SK-N-MC (cell line): ENCODE measurements at places on chromosomes 1 and 21.

DNA sequence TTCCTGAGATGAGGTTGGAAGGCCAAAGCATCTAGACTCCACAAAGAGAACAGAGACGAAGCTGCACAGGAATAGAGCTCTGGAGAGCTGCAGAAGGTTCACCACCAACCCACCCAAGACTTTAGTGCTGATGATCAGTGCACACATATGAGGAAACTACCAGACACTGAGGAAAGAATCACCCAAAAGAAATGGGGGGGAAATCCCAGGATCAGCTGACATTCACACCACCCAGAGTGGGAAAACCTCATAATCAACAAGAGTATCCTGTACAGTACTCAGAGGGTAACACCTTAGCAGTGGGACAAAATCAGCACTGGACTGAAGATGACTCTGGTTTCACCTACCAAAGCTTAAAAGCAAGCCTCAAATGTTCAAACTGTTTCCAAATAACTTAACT lies 36.4 kb downstream of the DENND1B start:
- no peak for DNase-seq

DNA sequence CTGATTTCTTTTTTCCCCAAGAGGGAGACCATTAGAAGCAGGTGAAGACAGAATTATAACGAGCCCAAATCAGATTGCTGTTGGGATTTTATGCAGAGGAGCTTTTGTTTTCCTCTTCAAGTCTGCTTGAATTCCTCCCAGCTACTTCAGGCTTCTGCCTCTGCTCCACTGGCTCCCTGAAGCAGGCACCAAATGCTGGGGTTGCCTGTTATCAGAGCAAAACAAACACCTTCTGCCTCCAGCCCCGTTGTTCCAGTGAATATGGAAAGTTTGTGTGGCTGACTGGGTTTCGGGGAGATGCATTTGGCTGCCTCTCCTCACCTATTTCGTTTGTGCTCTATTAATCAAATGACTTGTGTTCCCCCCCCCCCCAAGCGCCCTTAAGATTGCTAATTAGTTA lies 209.2 kb downstream of the URB2 start:
- DNase-seq, result no peak

DNA sequence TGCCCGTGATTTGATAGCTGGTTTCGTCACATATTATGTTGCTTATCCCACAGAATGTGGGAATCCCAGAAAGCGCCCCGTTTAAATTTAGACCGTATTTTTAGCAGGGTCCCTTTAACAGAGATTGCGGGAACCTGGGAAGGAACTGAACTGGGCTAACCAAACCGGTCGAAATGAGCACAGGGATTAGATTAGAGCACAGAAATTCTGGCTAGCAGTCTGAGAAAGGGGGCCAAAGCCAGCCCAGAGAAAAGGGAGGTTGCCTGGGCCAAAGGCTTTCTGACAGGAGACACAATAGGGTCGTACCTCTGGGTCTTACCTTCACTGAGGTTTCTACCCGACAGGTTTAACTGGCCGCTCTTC lies 327 bp downstream of the LRRC40 start:
- DNase-seq, result no peak

- DNase-seq, result no peak
These were observed 1.3 kb downstream of the ATXN7L2 start for GRCh38 chr1:109485001-109485400.

DNA sequence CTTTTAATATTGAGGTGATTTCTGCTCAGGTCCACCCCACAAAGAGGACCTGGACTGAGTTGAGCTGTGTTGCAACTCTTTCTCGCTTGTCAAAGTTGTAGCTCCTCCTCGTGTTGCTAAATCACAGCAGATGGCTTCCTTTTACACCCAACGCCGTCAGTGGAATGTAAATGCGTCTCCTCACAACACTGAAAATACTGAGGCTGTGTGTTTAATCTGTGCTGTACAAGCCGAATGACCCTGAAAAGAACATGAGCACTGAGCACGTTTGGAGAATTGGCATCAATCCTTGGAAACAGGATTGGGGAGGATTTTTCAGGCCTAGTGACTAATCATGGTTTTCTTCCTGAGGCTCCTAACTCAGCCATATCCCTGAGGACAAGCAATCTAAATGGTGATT lies 196.0 kb downstream of the CRB1 start:
- no peak for DNase-seq

DNA sequence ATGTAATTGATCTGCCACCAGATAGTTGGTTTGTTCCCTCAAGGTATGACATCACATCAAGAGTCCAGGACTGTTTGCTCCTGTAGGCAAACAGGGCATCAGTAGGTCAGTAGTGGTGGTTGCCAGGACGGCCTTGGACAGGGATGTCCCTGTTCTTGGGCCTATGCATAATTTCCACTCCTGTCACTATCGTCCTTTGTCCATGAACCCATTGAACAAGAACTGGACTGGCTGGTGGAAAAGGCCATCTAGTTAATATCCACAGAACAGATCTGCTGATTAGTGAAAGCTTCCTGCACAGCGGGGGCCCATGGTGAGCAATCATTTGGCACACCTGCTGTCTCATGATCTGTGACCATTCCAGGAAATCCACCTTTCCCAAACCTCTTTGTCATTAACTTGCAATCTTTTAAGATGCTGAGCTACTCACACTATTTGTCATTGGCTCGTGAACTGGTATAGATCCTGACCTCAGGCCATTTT lies 12.4 kb upstream of the BSDC1 start:
- DNase-seq, result no peak

DNA sequence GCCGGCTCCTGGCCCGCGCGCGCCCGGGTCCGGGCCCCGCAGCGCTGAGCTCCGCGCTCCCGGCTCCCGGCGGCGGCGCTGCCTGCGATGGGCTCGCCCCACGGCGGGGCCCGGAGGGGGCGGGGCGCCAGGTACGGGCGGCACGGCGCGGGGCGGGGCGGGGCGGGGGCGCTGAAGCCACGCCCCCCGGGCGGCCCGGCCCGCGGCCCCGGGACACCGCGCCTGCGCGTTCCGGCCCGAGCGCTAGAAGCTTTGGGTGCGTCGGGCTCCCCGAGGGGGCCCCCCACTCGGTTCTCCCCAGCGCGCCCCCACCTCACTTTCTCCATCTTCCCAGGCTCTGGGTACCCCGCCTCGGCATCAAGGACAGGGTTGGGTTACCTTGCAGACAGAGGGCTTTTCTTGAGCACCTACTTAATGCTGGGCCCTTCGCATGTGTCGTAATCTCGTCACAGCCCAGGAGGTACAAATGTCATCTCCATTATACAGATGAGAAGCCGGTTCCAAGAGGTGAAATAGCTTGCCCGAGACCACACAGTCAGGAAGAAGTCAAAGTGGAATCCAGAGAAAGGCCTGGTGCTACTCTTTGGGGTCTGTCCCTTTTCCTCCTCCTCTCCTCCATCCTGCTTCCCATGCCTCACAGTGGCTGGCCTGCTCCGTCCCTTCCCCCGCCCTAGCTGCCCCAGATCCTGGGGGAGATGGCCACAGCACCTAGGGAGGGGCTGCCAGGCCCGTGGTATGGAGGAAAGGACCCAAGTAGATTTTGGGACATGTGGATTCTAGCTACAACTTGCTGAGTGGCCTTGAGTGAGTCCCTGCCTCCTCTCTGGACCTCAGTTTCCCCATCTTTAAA lies 46.5 kb downstream of the RAP1GAP start:
- no peak for DNase-seq

GRCh38 chr1:33331444-33332356 lies 10.8 kb upstream of the A3GALT2 start:
- no peak for DNase-seq

DNA sequence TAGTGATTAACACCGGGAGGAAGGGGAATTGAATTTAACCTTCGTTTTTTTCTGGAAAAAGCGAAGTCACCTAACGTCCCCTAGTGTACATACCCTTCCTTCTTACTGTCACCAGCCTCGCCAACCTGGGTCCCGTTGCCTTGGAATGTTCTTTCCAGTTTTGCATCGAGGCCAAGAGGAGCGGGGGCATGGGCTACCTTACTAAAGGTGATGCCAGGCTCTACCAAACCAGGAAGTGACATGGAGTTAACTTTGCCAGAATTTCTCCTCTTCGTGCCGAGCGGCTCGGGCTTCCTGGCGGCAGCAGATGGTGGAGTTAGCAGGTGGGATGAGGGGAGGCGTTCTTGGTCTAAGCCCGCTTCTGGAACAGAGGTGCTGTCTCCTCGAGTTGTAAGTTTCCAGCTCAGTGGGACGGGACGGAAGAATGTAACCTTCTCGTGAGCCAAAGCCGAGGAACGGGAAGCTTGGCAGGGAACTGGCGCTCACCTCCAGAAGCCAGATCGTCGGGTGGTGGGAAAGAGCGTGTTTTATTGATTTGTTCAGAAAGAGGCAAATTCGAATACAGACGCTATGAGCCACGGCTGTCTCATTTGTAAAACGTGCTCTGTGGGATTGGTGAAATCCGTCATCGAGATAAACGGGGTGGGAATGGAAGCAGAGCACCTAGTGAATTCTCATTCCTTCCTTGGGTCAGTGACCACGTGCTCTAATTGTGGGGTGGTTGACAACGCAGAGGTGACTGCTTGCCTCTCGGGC lies 486 bp downstream of the NIPAL3 start:
- DNase-seq, result no peak

DNA sequence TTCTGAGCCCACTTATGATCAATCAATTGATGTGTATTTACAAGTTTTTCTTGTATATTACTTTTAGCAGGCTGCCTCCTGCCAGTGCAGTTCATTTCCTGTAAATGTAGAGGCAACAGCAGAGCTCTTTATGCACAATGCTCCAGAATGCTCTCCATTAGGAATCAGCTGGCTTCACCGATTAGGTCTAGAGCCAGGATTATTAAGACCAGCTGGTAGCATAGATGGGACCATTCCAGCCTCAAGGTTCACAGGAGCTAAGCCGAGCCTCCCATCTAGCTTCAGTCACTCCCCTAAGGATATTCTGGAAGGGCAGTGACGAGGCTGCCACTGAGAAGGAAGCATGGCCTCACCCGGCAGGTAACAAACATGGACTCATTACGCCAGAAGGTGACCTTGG lies 36.8 kb downstream of the DHRS3 start:
- DNase-seq, result no peak

DNA sequence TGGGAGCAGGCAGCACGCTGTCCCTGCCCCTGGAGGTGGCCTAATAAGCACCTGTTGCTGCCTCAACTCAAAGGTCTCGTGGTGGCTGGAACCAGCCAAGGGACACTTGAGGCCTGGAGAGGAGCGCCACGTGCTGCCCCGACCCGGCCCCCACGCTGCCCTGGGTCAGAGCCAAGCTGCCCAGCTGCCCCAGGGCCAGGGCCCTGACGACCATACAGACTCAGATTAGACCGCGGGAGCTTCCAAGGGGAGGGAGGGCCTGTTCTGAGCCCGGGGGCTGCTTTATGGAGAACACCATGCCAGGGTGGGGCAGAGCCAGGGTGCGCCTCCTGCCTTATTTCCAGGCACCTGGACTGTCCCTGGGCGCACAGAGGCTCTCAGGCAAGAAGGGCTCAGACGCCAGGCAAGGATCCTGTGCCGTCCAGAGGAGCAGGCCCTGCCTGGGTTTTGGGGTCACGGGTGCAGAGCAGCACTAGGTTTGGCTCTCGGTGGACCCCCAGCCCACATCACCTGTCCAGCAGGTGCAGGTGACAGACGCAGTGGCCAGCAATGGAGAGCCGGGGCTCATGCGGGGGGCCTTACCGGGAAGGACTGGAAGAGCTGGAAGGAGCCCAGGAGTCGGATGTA lies 18.6 kb downstream of the KRTAP10-1 start:
- no peak for DNase-seq

- no peak for DNase-seq
These were observed 1171.4 kb upstream of the ADGRL2 start for GRCh38 chr1:80629304-80629837.

DNA sequence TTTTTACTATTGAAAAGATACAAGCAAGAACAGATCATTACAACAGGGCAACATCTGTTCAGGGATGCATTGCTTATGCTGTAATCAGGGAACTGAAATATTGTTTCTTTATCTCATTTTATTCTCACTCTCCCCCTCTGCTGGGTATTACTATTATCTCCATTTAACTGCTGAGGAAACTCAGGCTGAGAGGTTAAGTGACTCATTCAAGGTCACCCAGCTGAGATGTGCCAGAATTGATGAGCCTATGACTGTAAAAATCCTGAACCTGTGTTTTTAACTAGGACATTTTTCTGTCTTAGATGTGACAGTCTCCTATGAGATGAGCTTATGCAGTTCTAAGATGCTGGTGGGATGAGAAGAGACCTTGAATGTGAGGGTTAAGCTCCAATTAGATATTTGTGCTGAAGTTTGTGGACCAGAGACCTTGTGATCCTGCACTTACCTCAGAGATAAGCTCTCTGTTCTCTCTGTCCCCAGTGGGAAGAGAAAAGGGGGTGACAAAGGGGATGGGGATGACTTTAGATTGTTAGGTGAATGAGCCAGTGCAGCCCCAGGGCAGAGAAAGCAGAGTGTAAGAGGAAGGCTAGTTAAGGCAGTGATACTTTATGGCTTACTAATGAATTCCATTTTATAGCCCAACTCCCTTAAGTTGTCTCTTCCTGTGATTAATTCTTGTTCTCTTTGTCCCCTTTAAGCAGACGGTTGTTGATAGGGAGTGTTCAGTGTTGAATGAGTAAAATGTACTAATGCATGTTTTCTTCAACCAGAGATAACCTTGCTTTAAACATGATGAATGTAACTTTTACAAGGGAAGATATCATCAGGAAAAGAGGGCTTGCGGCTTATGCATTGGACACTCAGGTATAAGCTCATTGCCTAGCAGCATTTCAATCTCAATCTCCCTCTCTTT lies 111.4 kb downstream of the HLX start:
- DNase-seq, result no peak

GRCh38 chr1:8777867-8778266 lies 39.6 kb downstream of the RERE start:
- no peak for DNase-seq

DNA sequence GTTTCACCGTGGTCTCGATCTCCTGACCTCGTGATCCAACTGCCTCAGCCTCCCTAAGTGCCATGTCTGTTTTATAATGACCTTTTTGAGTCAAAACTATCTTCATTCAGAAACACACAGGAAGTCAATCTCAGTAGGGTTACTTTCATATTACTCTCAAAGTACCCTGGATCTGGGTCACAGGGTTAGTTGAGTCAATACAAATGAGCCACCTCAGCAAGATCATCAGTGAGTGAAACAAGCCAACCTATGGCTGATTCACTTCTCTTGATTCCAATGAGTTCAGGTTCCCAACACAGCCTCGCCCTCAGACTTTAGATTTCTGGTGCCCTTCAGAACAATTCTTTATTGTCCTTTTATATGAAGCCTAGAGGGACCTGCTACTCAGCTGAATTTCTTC lies 76.9 kb downstream of the ZC3H11B start:
- no peak for DNase-seq

DNA sequence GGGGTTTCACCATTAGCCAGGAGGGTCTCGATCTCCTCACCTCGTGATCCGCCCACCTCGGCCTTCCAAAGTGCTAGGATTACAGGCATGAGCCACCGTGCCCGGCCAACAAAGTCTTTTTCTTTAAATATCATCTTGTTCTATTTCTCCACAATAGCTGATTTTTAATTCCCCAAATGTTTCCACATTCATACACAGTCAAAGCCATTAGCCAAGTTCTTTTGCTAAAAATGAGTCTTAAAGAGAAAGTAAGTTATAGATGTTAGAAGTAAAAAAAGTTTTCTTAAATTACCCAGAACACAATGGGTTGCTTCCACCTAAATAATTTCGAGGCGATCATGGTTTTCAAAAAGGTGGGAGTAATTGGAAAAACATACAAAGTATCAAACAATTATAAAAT lies 30.6 kb downstream of the C2CD2 start:
- no peak for DNase-seq
